ENCODE measurements at places on chromosomes 7 and 10.

GRCh38 chr10:59905066-59905730 lies 1.2 kb downstream of the CCDC6 start:
- DNase-seq, result peak; percentile 19

DNA sequence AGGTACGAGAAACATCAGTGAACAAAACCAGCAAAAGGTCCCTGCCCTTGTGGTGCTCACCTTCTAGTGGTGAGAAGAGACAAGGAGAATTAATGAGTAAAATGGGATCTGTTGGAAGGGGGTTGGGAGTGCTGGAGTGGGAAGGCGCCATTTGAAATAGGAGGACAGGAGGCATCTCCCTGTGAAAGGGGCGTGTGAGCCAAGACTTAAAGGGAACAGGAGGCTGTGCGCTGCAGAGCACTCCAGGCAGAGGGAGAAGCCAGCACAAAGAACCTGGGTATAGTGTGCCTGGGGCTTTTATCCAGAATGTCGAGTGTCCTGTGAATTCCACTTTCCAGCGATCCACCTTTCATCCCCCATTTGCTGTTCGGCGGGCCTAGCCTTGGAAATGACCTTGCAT lies 497.9 kb upstream of the GALNT17 start:
- DNase-seq, result no peak

- DNase-seq, result no peak
Measured at GRCh38 chr10:127349737-127350136, 153.3 kb upstream of the INSYN2A start.

- DNase-seq, result no peak
Measured at GRCh38 chr10:113519681-113520115, 33.2 kb upstream of the HABP2 start.

- no peak for DNase-seq
Measured at GRCh38 chr10:127041552-127041951, 136.3 kb downstream of the DOCK1 start.

- no peak for DNase-seq
Measured at GRCh38 chr10:59997827-59998525, 91.6 kb upstream of the CCDC6 start.

DNA sequence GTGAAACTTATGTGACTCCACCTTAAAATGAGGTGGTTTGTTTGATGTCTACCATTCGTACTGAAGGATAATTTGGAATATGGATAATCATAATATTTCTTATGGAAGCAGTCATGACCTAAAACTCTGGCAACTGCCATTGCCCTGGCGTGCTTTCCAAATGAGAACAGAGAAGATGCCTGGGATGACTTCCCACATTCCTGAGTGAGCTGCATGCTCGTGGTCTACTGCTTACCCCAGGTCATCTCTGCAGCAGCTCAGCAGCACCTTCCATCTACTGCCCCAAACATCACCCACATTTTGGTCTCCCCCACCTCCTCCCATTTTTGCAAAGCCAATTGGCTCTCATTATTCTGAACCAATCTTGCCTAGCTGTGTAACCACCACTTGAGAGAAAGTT lies 40.1 kb downstream of the LYZL1 start:
- no peak for DNase-seq

DNA sequence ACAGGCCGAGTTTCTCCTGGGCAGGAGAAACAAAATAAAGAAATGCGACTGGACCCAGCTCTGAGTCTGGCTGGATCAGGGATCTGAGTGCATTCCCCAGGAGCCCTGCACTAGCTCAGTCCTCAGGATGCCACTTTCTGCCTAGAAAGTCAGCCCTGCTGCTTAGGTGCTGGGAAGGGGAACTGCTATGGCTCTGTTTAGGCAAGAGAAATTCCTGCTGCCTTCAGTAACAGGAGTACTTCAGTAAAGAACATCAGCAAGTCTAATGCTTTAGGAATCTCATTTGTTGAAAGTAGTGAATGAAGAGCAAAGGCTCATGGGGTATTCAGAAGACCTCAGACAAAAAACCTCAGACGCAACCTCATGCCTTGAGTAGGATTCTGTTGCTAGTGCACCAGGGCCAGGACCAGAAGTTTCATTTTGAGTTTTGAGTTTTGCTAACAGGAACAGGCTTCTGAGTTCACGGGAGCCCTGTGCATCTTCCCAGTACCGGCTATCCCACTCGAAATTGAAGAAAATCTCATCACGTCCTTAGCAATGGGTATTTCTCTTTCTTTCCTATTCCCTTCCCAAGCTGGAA lies 170.8 kb upstream of the CDCA7L start:
- no peak for DNase-seq

GRCh38 chr7:124276005-124276622 lies 243.2 kb upstream of the TMEM229A start:
- DNase-seq, result no peak

- DNase-seq, result no peak
Measured at GRCh38 chr7:479948-480499, 39.6 kb downstream of the PDGFA start.

- DNase-seq, result no peak
Measured at GRCh38 chr10:125146791-125147579, 13.4 kb downstream of the CTBP2 start.

DNA sequence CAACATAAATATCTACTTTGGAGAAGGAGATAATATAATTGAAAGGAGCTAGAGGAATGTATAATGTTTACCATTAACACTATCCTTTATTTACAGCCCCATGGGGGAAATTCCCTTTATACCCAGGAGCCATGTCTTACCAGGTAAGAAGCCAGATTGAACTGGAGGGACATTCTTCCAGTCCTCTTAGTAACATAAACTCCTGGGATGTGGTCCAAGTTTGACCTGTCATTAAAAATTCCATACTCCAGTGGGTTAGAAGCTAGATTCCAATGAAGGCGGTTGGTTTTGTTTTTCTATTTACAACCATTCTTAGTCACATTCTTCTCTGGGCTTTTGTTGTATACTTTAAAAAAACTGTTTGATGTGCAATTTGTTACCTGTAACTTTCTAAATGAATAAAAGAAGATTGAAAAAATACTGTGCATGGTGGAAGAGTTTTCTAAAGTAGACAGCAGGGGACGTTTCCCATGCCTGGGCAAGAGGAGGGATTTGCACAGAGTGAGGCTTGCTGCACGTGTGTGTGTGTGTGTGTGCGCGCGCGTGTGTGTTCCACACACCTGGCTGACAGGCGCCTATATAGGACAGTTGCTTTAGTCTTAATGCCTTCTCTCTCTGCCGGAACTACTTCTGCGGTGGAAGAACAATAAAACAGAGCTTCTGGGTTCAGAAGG lies 2.0 kb downstream of the PLCE1 start:
- no peak for DNase-seq

- no peak for DNase-seq
Measured at GRCh38 chr10:100154666-100155065, 31.2 kb downstream of the ERLIN1 start.

GRCh38 chr7:36512616-36513015 lies 123.0 kb downstream of the ANLN start:
- DNase-seq, result no peak

- no peak for DNase-seq
Measured at GRCh38 chr7:45081670-45081974, 7.1 kb downstream of the NACAD start.

DNA sequence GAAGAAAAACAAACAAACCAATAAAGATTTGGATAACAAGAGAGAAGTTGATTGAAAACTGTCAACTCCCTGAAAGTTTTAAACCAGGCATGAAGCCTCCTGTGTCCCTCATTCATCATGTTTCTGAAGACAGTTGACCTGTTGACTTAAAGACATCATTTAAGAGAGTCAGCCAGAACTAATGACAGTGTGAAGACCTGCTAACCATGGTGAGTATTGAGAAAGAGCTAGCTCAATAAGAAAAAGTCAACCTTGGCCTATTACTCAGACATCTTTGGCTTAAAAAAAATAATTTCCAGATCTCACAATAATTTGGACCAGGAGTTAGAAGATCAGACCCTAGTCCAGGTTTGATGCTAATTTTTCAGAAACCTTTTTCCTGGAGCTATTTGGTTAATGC lies 45.3 kb upstream of the ANKRD1 start:
- no peak for DNase-seq

GRCh38 chr7:73738220-73738611 lies 386 bp downstream of the ABHD11 start:
- peak; percentile 32 for DNase-seq

DNA sequence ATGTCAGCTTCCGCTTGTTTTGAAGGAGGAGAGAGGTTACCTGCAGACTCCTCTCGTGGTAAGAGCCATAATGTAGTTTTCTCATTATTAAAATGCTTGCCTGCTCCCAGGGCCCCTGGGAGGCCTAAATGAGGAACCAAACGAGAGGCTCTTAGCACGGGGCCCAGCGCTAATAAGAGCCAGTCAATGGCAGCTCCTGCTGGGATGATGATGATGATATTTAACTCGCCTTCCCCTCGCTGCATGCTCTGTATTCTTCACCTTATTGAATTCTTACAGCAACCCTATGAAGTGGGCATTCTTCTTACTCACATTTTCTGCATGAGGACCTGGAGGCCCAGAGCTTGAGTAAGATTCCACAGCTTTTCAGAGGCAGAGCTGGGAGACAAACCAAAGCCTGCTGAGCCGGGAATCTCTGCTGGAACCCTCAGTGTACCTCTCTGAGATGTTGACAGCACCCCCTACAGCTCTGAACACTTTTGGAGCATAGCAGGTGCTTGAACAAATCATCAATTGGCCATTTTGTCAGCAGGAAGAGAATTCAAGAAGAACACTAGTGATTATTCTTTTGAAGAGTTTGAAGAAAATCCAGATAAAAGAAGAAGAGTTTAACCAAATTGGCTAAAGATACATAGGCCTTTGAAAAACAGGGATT lies 93.1 kb upstream of the HABP2 start:
- no peak for DNase-seq

DNA sequence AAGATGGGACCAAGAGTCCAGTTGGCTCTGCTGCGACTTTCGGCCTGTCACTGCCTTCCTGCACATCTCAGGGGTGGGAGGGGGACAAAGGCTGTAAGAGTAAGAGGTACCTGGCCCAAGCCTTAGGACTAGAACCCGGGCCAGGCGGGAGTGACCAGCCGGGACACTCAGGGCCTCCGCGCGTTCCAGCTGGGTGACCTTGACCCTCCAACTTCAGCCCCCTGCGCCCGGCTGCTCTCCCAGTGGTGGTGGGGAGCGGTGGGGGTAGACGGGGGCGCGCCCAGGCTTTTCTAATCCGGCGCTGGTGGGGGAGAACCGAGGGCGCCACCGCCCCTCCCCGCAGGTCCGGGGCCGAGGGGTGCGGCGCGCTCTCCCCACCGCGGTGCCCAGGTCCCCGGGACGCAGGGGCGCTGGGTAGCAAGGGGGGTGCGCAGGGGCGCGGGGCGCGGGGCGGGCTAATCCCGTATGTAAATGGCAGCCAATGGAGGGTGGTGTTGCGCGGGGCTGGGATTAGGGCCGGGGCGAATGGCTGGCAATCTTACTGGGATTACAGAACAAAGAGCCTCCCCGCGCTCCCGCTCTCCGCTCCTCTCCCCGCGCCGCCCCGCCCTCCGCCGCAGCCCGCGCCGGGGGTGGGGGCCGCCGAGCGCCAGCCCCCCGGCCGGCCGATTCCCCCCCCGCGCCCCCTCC lies at the start of gene GTF2IRD1:
GTF2IRD1 (plus strand) TSS at position 585 of the 690 bp plus-strand sequence. CDS start 54,175 bp downstream, outside the sequence.
- peak; percentile 30 for DNase-seq

DNA sequence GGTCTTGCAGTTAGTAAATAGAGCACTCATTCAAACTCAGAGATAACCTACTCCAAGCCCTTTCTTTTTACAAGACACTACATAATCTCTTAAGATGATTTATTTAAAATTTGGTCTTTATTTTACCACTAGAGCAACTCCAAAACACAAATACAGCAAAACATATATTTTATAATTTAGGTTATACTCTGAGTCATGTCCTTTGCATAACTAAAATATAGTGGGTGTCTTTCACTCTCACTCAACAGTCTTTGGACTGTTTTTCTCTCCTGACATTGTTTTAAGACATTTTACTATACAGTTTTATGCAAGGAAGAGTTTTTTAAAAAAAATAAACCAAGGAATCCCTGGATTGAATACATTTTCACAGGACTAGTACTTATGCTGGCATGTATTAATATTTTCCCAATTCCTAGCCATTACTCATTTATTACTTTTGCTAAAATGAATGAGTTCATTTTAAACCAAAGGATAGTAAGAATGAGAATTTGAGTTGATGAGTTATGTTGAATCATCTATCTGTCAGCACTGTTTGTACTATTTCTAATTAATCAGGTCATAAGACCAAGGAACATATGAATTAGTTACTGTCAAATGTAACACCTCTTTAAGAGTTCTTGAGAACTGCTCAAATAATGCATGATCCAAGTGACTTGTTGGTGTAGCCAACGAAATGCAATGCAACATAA lies 303.1 kb upstream of the FZD1 start:
- no peak for DNase-seq

DNA sequence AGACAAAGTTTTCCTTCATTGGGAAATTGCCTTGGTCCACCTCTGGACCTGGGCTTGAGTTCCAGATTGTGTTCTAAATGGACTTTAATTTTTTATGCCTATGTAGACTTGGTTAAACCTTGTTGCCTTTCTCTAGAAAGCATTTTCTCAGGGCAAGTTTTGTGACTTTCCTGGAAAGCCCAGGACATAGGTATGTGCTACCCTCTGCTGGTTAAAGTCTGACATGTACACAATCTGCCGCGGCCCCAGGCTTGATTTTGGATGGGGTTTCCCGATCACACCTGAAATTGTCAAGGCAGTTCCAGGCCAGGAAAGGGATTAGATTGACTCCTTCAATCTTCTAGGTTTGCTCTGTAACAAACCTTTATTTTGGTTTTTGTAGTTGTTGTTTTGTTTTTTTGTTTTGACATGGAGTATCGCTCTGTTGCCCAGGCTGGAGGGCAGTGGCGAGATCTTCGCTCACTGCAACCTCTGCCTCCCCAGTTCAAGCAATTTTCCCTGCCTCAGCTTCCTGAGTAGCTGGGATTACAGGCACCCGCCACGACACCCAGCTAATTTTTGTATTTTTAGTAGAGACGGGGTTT lies 14.1 kb upstream of the AKR1B10 start:
- DNase-seq, result no peak

GRCh38 chr10:91215384-91215783 lies 5.1 kb upstream of the PCGF5 start:
- no peak for DNase-seq

GRCh38 chr10:78319371-78319770 lies 285.7 kb downstream of the RPS24 start:
- DNase-seq, result no peak

GRCh38 chr7:29377718-29378117 lies 183.1 kb downstream of the CHN2 start:
- DNase-seq, result no peak

GRCh38 chr7:24824896-24825295 lies 67.6 kb upstream of the GSDME start:
- no peak for DNase-seq

Data from activated T-helper 1 cell treated with anti-CD3 and anti-CD28 coated beads, Interleukin-2, amount 50 U/mL, for 16 hours (primary cell).